Tibial nerve (tissue), 4 donors: ENCODE measurements at places on chromosomes 4 and X. TPM values are rescaled to one million over a fixed set of nuclear protein-coding genes. Genes with fewer than 3 reads are reported as not detected.

DNA sequence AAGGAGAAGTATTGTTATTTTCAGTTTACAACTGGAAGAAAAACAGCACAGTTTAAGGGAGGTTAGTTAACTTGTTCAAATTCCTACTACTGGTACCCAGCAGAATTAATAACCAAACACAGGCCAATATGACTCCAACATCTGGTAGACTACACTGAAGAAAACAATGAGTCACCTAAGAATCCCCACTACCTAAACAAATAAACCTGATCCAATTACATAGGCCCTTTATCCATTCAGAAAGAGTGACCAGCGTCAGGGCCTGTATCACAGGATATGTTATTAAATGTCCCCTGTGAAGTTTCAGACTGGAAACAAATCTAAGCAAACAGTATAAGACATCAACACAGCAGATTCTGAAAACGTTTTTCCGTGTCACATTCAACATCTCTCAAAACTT, 492.5 kb upstream of the INTU start:
- no peak for DNase-seq

DNA sequence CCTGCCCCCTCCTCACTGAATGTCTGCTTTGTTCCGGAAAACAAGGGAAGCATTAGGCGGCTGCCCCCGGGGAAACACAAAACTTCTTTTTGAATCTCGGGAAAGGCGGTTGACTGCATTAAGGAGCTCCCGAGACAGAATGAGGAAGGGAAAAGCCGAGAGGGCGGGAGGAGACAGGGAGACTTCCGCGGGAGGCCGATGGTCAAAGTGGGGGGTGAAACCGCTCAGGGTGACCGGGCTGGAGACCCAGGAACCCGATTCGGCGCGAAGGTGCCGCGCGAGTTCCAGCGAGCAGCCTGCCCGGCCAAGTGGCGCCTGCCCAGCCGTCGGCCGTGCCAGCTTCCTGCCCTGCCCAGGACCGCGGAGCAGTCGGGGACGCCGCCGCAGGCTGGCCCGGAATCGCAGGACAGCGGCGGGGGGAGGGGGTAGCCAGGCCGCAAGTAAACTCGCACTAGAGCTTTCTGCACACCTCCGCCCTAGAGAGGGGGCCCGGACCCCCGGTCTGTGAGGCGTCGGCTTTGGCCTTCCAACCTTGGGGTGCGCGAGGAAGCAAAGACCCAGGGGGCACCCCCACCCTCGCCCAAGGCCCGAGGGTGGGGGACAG, 55.1 kb upstream of the BCOR start:
- no peak for DNase-seq

DNA sequence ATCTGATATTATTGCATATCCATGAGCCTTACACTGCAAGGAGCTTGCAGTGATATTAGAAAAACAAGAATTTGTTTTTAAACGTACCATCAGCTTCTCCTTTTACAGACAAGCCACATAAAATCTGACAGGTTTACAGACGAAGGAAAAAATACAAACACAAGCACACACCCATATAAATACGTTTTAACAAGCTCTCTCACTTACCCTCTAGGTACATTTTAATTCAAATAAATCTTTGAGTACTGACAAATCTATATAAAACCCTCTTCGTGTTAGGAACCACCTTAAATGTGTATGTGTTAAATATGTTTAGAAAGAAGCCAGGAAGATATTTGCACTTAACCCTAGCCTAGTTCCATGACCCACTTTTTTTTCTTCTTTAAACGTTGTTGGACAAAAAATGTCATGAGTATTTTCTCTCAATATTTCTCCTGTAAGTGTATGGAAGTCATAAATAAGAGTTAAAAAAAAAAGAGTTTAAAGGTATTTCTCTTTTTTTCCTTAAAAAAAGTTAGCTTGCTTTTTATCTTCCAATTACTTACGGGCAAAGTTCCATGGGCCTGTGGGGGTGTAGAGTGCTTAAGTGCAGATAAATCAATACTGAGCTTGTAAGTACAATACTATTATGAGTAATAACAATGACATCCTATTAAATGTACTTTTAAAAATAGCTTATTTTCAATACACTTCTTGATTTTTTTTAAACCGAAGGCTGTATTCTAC, 1.5 kb downstream of the ARAP2 start:
- DNase-seq: no peak

DNA sequence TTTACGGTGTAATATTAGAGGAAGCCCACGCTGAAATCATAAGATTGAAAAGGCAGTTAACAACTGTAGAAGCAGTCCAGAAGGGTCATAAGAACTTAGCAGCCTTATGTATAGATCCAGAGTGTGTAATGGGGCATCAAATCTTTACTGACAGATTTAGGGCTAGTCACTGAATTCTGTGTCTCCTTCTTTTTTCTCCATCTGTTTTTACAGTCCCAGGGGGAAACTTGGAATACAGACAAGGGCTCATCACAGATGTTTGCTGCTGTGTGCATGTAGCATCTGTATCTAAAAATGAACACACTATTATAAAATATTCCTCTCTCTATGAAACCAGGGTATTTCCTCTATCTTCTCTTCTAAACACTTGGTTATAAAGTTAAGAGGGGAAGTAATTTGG, 43.9 kb downstream of the CYSLTR1 start:
- no peak for DNase-seq

GRCh38 chr4:37268319-37268718, 23.8 kb downstream of the NWD2 start:
- DNase-seq: no peak

DNA sequence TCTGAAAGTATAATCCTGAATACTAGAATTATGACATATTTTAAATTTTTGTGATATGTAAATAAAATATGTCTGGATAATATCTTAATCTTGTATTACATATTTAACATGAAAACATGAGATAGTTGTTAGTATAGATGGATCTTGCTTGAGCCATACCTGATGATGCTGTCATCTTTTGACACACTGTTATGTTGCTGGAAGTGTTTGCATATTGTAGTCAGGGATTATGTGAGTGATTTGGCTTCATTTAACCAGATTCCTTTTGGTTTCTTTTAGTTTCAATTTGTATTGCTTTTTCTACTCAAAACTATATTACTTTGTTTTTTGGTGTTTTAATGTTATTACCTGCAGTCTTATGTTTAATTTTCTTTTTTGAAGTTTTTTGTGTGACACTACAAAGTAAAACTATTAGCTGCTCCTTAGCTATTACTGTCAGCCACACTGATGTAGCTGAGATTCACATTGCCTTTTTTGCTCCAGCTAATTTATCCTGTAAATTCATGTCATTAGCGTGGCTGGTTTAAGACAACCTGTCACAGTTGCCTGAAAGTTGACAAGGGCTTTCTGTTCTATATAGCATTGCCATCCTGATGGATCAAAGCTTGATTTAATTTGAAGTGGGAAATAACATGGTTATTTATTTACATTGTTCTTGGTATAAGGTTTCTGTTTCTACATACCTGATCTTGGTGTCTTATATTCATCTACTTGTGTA, 33.7 kb downstream of the METAP1 start:
- DNase-seq: no peak

DNA sequence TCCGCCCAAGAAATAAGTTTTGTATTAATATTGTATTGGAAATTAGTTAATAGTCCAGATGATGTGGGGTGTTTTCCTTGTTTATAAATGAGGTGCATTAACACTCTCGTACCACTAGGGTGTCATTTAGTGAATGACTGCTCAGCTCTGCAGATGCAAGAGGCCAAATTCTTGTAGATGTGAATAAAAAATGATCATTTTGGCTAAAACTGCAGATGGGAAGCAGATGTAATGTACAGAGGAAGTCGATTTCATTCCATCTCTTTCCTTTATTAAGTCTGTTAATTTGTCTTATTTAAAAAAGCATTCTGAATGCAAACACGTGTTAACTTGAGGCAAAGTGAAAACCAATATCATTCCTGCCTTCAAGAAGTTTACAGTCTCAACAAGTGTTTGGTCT, 108.1 kb downstream of the DHX15 start:
- DNase-seq: no peak

- no peak for DNase-seq
These were observed 30.2 kb downstream of the SPINK2 start for GRCh38 chr4:56791316-56791715.

DNA sequence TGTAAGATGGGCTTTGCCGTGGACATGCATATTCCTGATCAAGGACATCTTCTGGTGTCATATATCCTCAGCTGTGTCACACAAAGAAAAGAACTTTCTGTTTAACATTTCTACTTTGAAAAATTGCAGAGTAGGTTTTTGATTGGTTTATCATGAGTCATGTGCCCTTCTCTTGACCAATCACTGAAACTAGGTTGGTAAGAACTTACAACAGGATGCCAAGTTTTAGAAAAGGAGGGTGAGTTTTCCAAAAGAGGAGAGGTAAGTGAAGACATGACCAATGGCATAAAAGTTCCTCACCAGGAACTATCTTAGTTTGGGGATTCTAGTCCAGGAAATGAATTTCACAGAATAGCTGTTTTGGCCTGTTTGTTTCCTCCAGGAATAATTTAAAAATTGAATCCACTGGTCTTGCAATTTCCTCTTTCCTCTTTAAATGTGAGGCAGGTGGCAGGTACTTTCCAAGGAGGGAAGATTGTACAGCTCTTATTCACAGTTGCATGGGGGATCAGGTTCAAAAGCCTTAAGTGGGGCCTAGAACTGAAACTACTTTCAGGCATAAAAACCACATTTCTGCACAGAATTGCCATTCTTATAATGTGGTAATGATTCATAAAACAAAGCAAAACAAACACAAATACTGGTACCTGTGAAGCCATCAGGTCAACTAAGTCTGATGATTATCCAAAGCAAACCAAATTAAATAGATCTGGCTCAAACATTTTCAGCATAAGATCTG, 1114.5 kb upstream of the LCORL start:
- DNase-seq: no peak

GRCh38 chrX:53071604-53072417, 10.4 kb upstream of the TSPYL2 start:
- DNase-seq: peak; percentile 64

DNA sequence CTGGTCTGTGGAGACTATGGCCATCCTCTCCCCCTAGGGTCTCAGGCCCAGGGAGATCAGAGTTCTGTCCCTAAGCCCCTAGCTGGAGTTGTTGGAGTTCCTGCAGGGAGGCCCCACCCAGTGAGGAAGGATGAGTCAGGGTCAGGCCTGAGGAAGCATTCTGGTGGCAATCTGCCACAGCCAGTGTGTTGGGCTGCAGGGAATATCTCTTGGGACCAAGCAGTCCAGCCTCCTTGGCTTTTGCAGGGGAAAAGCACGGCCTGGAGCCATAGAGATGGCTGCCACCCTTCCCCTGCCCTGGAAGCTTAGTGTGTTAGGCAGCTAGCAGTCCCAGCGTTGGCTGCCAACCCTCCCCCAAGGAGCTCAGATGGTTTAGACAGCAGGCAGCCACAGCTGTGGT, 202.4 kb downstream of the RTL9 start:
- DNase-seq: no peak

- no peak for DNase-seq
These were observed 41.5 kb downstream of the DTHD1 start for GRCh38 chr4:36322921-36323354.

GRCh38 chr4:7086384-7086783, 18.5 kb upstream of the GRPEL1 start:
- no peak for DNase-seq

DNA sequence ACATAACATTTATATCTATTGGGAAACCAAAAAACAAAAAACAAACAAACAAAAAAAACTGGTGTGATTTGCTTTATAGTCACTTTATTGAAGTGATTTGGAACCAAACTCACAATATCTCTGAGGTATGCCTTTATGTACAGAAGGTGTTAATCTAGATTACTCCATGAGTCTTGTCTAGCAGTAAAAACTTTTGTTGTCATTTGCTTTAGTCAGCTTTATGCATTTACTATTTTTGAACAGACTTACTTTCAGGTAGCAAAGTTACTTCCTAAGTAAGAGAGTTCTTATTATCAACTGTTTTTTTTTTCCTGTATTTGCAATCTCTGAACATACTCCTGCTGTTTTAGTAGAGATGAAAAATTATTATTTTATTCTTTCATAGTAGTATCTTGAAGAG, 39.5 kb downstream of the RAP1GDS1 start:
- no peak for DNase-seq

DNA sequence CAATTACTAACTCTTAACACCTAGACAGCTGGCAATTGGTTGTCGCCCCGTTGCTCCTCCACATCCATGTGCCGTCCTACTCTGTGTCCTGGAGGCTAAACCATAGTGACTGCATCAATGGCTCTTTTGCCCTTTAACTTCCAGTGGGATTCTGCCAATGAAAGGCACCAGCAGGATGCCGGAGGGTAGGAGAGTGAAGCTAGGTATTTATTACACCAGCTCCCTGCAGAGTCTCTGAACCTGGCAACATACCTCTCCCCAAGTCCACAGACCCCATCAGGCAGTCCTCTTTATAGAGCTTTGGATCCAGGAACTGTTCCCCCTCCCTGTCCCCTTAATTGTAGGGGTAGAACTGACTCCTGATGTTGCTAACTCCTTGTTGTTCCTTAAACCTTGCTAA, 426.8 kb downstream of the HNRNPD start:
- no peak for DNase-seq

DNA sequence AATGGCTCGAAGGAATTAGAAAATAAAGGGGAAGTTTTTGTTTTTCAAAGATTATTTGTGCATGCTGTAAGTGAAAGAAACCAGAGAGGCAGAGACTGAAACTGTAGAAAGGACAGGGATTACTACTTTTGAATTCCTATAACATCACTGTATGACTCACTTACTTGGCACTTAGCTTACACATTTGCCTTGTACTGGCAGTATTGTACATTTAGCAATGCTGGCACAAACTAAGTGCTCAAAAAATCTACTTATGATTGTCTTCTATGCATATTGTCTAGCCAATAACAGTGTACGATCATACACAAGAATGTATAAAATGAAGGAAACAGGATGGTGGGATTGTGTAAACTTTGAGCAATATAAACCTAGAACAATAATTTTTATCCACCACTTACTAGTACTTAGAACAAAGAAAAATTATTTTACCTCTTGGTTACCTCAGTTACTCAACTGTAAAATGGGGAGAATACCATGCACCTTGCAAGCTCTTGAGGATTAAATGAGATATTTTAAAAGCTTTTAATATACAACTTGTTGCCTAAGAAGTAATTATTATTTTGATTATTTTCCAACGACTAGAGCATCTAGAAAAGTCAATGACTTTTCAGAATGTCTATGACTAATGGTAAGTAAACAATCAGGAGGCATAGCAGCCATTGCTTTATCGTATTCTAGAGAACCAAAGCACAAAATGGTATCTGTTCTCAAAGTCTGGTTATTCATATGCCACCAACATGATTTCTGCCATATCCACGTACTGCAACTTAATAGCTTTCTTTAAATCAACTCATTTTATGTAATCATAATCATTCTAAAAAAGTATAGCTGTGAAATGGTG, 4.7 kb downstream of the FAM120C start:
- no peak for DNase-seq

- no peak for DNase-seq
These were observed 2.2 kb upstream of the HTR2C start for GRCh38 chrX:114581528-114582263.

UGT2A1 gene
- total RNA-seq: not detected

CYLC1 gene
- total RNA-seq: not detected

DAPP1 gene
- total RNA-seq: 4.2 TPM

KCNE5 gene
- total RNA-seq: not detected

GABRG1 gene
- total RNA-seq: 9.4 TPM
